Effector memory CD8-positive, alpha-beta T cell (primary cell): ENCODE measurements at places on chromosomes 6 and 20.

DNA sequence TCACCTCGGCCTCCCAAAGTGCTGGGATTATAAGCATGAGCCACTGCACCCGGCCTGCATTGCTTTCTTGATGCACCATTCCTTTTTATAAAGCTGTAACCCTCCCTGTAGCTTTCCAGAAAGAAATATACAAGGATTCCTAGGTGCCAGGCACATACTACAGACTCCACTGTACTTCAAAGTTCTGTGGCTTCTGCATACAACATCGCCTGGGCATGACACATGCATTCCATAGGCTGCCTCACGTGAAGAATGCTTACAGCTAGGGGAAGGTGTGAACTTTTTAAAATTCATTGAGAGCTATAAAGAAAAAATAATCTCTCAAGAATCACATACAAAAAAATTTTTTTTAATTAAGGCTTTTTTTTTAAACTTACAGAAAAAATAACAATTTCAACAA is 50.2 kb downstream of the TRAM2 start:
- H3K36me3 ChIP-seq, result peaks cover 8% of the 10 kb centered on the region
- H3K27me3 ChIP-seq, result no peaks in the 10 kb centered on the region
- peaks cover 8% of the 10 kb centered on the region for H3K4me1 ChIP-seq
- no peak overlapping the region for H3K27ac ChIP-seq

DNA sequence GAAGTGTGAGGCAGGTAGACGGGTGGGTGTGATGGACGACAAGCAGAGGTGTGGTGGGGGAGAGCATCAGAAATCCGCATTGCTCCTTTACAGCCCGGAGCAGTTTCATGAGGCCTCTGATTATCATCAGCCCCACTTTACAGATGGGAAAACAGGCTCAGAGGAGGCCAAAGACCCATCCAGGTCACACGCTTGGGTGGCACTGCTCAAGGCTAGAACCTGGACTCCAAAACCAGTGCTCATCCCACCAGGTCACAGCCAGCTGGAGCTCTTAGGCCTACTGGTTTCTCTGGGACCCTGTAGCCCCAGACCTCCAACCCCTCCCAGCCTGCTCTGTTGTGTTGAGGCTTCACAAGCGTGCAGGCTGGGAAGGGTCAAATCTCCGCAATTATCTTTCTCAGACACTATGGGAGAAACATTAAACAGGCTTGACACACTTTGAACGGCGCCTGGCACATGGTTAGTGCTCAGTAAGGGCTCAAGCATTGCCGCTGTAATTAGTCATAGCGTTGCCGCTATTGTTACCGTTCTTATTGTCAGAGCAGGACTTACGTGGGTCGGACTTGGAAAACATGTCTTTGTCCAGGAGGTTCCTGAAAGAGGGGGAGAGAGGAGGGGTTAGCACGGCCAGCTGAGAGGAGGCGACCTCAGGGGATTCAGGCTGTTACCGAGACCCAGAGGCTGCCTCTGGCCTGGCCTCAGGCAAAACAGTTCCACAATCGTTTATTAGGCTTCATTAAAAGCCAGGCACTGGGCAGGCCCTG is 16.6 kb downstream of the CPNE5 start:
- no peaks in the 10 kb centered on the region for H3K4me1 ChIP-seq
- DNase-seq, result no peak
- no peaks in the 10 kb centered on the region for H3K36me3 ChIP-seq
- H3K4me3 ChIP-seq, result no peak overlapping the region
- peaks cover 27% of the 10 kb centered on the region for H3K27me3 ChIP-seq
- no peak overlapping the region for H3K27ac ChIP-seq

DNA sequence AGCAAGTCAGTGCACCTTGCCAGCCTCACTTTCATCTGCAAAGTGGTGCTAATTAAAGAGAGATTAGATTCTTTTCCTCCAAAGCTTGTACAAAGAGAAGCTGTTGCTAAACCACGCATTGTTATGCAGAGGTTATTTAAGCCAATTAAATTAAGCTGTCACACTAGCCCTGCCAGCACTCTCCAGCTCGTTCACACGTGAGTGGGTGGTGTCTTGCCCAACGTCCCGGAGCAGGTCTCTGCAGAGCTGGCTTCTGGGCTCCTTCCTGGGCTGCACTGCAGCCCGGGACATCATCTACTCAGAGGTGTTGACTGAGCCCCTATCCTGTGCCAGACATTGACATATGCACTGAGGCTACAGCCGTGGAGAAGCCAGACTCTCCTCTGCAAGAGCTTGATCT is 401.6 kb upstream of the SULF2 start:
- H3K4me1 ChIP-seq, result no peaks in the 10 kb centered on the region
- DNase-seq, result no peak
- no peak overlapping the region for H3K27ac ChIP-seq
- no peak overlapping the region for H3K4me3 ChIP-seq

- H3K27ac ChIP-seq, result no peak overlapping the region
- H3K4me1 ChIP-seq, result peaks cover 13% of the 10 kb centered on the region
- H3K4me3 ChIP-seq, result no peak overlapping the region
- H3K36me3 ChIP-seq, result peaks cover 20% of the 10 kb centered on the region
- DNase-seq, result no peak
These were observed 30.2 kb downstream of the MYLIP start for GRCh38 chr6:16158943-16159557.

- no peaks in the 10 kb centered on the region for H3K27me3 ChIP-seq
- H3K4me3 ChIP-seq, result no peak overlapping the region
- H3K36me3 ChIP-seq, result peaks cover 30% of the 10 kb centered on the region
- DNase-seq, result no peak
These were observed 13.8 kb downstream of the NQO2 start for GRCh38 chr6:3013486-3013885.

- peak overlapping the region; percentile 94 for H3K4me3 ChIP-seq
- peaks cover 18% of the 10 kb centered on the region for H3K36me3 ChIP-seq
- peaks cover 40% of the 10 kb centered on the region for H3K4me1 ChIP-seq
- peak overlapping the region; percentile 97 for H3K27ac ChIP-seq
These were observed 1.1 kb upstream of the CDC5L start for GRCh38 chr6:44386364-44386928.

DNA sequence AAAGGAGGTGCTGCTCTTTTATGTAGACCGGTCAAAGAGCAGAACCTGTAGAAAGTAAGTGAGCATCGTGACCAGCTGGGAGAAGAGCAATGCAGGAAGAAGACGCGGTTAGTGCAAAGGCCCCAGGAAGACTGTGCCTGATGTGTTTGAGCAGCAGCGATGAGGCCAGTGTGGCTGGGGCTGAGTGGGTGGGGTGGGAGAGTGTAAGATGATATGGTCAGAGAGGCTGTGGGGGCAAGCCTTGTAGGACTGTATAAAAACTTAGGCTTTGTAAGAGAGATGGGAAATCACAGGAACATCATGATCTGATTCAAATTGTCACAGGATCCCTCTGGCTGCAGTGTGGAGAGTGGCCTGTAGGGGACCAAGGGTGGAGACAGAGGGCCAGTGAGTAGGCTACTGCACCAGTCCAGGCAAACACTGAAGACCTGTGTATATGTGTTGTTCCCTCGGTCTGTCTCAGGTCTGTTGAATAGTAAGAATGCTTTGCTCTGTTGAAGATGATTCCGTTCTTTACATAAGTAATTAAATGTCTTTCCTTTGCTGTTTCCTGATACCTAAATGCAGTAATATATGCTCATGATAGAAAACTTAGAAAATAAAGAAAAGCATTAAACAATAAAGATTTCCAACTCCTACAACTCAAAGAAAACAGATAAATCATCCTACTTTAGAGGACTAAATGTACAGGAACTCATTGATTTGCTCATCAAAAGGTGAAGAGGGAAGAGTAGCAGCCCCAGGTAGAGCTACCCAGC is 23.6 kb upstream of the WFDC2 start:
- no peak overlapping the region for H3K27ac ChIP-seq
- no peak for DNase-seq
- H3K4me3 ChIP-seq, result no peak overlapping the region
- peaks cover 39% of the 10 kb centered on the region for H3K27me3 ChIP-seq
- H3K36me3 ChIP-seq, result peaks cover 6% of the 10 kb centered on the region

GRCh38 chr6:46888031-46888430 is 33.7 kb downstream of the ADGRF5 start:
- H3K27me3 ChIP-seq, result no peaks in the 10 kb centered on the region
- H3K36me3 ChIP-seq, result no peaks in the 10 kb centered on the region
- H3K4me1 ChIP-seq, result no peaks in the 10 kb centered on the region
- H3K4me3 ChIP-seq, result no peak overlapping the region
- H3K27ac ChIP-seq, result no peak overlapping the region
- DNase-seq, result no peak

GRCh38 chr6:138393871-138394783 is 9.9 kb upstream of the HEBP2 start:
- no peak for DNase-seq
- H3K36me3 ChIP-seq, result no peaks in the 10 kb centered on the region
- no peak overlapping the region for H3K27ac ChIP-seq

DNA sequence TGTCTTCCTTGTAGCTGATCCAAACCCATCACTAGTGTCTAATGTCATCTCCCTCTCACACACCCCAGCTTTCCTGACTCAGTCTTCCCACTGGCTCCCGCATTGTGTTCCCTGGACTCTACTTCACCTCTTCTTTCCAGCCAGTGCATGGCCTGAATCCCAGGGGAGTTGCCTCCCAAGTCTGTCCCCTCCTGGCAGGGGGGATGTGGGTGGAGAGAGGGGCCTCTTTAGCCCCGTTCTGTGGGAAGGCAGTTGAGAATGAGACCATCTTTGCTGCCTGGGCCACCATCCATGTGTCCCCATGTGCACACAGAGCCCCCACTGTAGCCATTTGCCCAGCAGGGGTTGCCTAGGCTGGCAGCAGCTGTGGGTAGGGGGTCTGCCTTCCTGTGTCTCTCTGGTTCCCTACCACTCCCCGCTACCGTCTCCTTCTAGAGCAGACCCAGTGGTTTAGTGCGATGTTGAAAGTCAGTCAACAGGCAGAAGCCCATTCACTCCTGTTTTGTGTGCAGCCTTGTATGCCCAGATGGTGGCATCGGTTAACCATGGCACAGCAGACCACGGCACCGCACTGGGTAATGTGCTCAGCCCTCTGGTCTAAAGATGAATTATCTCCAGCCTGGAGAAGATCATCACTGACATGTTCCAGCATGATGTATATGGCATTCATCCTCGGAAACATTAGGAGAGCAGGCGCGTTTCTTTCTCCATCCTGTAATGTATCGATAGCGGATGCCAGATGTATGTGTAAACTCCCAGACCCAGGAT is 178.8 kb upstream of the SNX9 start:
- H3K4me3 ChIP-seq, result no peak overlapping the region
- peak overlapping the region; percentile 26 for H3K27ac ChIP-seq
- DNase-seq, result no peak

DNA sequence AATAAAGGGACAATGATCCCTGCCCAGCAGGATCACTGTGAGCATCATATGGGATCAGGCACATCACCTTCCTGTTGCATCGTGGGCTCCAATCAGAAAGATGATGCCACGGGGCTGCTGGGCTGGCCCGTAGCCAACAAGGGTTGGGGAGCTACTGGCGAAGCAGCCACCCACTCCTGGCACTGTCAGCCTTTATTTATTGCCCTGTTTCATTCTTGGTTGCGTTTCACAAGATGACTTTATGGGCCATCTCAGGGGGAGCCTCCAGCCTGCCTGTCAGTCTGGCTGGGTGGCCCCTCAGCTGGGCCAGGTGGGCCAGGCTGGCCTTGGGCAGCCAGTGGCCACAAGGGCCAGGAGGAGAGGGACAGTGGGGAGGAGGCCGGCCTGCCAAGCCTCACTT is 17.3 kb downstream of the VSTM2L start:
- H3K36me3 ChIP-seq, result no peaks in the 10 kb centered on the region
- no peak overlapping the region for H3K4me3 ChIP-seq
- H3K27ac ChIP-seq, result no peak overlapping the region
- H3K4me1 ChIP-seq, result no peaks in the 10 kb centered on the region
- DNase-seq, result no peak

DNA sequence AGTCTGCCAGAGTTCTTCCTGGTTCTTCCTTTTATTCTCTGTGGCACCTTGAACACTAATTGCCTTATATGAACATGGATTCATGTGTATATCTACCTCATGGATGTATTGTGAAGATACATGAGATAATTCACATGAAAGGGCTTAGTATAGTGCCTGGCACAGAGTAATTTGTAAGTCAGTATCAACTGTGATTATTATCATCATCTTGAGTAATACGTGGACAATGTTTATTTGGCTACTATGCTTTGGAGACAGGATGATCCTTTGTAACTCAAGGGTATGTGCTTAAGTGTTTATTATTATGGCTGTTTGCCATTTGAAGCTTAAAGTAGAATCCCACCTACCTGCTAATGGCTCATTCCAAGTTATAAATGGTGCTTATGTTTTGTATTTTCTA is 16.0 kb downstream of the DOP1A start:
- H3K4me3 ChIP-seq, result no peak overlapping the region
- H3K27me3 ChIP-seq, result no peaks in the 10 kb centered on the region
- peaks cover 21% of the 10 kb centered on the region for H3K4me1 ChIP-seq

DNA sequence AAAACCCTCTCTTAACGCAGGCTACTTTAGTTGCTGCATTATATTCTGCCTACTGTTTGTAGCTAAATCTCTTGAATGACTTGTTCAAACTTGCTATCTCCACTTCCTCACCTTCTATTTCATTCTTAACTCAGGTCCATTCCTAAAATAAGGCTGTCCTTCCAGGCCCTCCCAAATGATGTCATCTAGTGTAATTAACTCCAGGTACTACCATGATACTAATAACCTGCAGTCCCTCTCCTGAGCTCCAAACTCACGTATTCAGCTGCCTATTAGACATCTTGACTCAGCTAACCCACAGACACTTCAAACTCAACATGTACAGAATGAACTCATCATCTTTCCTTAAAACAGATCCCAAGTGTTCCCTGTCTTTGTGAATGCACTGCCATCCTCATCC is 10.5 kb upstream of the TOP1 start:
- H3K27me3 ChIP-seq, result no peaks in the 10 kb centered on the region
- no peaks in the 10 kb centered on the region for H3K36me3 ChIP-seq

DNA sequence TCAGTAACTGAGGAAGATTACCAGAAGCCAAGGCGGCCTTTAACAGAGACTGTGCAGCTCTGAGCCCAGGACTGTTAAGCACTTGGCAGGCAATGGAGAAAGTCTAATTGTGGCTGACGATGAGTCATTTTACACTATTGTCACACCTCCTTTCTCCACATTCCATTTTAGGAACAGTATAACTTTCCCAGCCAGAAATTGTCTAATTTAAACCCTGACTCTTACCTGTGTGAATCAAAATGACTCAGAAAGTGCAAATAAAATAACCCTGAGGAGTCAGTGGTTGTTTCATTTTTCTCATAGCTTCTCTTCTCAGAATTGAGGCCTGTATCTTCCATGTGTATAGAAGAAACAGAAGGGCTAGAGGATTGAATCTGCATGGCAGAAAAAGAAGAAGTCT is 40.0 kb upstream of the OPN5 start:
- H3K27me3 ChIP-seq, result no peaks in the 10 kb centered on the region
- no peak overlapping the region for H3K4me3 ChIP-seq
- H3K36me3 ChIP-seq, result no peaks in the 10 kb centered on the region
- H3K27ac ChIP-seq, result no peak overlapping the region

DNA sequence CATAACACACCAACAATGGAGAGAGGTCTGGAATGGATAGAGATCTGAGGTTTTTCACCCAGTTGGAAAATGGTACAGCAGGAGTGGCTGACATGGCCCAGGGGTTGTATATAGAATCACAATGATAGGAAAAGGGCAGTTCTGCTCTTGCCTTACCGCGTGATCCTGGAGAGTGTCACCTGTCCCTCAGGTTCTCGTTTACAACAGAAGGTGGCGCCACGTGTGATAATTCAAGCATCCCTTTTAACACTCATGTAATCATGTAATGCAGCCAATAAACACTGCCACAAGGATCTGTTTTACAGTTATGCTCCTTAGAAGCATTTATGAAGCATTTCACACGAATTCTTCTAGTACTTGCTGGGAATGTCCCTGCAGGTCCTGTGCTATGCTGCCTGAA is 12.9 kb upstream of the WFDC2 start:
- no peaks in the 10 kb centered on the region for H3K27me3 ChIP-seq
- H3K4me1 ChIP-seq, result peaks cover 1% of the 10 kb centered on the region
- H3K4me3 ChIP-seq, result no peak overlapping the region
- no peaks in the 10 kb centered on the region for H3K36me3 ChIP-seq
- DNase-seq, result no peak
